NCI-H1105 (cell line): ENCODE measurements at places on chromosomes 7 and 10.

DNA sequence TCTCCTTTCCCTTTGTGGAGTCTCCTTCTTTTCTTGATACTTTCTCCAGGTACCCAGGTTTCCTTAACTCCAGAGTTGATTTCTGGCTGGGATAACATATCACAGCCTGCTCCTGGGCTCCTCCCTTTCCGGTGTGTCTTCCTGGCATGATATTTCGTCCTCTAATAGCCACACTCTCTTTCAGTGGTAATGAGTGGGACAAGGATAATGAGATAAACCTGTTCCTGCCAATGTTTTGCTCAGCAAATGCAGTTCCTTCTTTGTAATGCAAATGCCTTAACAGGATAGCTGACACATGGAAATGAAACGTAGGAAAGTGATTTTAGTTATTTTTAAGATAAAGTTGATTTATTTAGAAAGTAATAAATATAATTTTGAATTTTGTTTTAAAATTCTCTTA lies 168.6 kb downstream of the NRP1 start:
- DNase-seq, result no peak

DNA sequence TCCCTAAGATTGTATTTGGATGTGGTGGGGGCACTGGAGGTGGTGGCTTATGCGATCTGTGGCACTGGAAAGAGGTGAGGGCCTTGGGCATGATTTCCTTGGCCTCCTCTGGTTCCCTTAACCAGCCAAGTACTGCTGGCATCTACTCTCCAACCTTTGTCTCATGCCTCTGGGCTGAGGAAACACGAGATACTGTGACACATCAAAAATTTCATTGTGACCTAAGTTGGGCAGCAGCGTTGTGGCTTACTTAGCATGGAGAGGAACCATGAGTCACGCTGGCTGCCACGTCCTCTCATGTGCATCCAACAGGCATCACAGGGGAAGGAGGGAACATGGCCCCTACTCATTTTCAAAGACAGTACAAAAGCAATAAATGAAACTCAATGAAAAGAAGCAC lies 29.7 kb upstream of the GSDME start:
- DNase-seq, result no peak

DNA sequence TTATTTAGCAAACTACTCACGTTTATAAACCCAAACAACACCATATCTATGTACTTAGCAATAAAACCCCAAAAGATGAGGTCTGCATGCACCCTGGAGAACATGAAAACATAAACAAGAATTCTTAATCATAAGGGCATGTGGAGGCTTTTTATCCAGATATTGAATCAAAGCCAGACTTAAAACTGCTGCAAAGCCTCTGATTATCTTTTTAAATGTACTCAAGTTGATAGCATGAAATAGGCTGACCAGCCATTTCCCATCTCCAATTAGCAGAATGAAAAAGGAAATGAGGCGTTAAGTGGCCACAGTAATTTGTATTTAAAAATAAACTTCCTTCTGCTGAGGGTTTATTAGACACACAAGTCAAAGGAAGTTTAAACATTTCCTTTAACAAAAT lies 48.3 kb downstream of the ITIH5 start:
- no peak for DNase-seq

GRCh38 chr10:15280974-15281373 lies 90.1 kb downstream of the FAM171A1 start:
- DNase-seq, result no peak

GRCh38 chr10:74923556-74923955 lies 97.2 kb downstream of the KAT6B start:
- no peak for DNase-seq
